ENCODE measurements at places on chromosomes 12 and 14.

DNA sequence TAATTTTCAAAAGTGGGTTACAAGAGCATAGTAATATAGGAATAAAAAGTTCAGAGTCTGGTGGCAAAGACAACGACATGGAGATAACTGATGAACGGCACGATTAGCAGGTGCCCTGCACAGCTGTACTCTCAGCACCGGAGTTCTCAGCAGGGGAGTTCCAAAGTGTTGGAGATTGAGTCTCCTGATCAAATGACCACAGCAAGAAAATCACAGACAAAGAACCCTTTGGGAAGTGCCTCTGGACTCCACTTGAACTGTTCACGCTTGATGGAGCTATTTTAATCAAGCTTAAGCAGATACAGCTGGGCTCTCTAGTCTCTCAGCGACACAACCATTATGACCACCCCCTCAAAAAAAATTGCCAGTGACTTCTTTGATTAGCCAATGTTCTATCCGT lies 153.1 kb downstream of the ALG10B start:
- no peak for DNase-seq

DNA sequence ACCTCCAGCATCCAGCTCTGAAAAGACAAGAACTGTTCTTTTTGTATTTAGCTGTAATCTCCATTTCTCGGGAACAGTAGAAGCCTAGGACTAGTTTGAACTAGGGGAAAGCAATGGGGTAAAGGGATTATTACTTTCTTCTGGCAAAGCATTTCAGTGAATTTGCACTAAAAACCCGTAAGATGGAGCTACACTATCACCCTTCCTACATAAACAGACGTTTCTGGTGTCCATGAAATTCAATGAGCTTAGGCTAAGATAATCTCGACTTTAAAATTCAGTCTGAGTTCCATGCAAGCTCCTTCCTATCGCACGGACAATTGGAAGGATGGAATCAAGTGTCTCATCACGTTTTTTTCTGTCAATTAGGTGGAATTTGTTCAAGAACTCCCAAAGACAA lies 24.0 kb downstream of the ACSM4 start:
- no peak for DNase-seq

- DNase-seq: no peak
Measured at GRCh38 chr12:27472604-27473003, 26.1 kb downstream of the SMCO2 start.

GRCh38 chr12:121893961-121894460 lies 5.4 kb downstream of the PSMD9 start:
- no peak for DNase-seq

- DNase-seq: no peak
Measured at GRCh38 chr12:91179315-91179714, 3.3 kb downstream of the DCN start.

DNA sequence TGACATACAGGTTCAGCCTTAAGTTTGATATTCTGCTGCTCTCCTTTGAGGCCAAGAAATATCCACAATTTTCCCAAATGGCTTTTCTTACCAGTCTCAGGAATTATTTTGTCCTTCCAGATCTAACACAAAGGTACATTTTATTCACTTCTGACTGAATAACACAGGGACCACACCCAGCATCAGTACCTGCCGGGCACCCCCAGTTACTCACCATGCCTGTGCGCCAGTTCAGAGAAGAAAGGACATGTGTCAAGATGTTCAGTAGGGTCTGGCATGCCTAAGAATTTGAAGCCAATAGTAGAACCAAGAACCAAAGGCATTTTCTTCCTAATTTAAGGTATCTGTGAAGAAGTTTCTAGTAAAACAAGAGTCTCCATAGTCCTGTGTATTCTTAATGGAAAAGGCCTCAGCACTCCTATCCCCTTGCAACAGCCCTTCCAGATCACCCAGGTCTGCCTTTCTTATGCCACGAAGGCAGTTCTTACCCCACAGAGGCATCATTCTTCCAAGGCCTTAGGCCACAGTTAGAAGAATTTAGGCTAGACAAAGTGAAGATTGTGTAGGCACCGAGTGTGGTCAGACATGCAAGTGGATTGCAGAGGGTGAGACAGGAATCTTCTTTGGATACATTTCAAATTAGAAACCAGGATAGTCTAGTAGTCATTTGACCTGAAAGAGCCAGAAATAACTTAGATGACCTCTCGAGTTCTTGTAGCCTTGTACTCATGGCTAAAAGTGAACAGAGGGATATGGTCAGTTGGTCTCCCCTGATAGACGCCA lies 140.1 kb upstream of the HIF1A start:
- DNase-seq: no peak

GRCh38 chr14:42163136-42163535 lies 556.5 kb downstream of the LRFN5 start:
- DNase-seq: no peak

- DNase-seq: no peak
Measured at GRCh38 chr12:58967561-58967960, 47.3 kb upstream of the LRIG3 start.

DNA sequence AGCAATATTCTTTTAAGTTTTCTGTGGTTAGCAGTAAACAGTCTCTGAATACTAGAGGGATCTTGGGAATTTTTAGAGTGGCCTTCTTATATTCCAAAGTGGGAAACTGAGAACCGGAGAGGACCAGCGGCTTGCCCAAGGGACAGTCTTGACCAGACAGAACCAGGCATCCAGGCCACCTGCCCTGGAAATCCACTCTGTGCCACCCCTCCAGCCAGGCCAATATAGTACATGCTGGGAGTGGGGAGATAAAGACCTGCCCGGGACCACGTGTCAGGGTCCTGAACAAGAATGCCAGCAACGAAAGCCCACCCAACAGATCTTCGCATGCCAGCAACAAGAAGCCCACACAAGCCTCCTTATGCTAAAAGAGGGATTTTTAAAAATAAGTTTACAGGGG lies 49.4 kb upstream of the RIN3 start:
- DNase-seq: no peak

DNA sequence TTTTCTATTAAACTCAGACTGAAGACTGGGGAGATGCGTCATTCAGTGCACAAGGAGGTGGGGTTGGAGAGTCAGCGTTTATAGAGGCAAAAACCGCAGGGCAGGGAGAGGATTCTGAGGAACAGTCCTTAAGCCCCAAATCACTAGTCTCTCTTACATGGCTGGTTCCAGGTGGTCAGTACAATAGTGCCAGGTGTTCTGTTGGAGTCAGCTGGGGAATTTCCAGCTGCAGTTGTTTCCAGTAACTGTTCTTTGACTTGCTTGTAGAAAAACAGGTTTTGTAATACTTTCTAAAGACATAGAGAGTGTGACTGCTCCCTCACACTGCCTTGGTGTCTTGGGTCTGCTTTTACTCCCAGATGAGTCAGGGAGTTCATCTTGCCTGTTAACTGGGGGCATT lies 192.2 kb downstream of the TMTC3 start:
- no peak for DNase-seq

- DNase-seq: no peak
Measured at GRCh38 chr12:50597200-50598195, 92.7 kb downstream of the DIP2B start.

GRCh38 chr12:6703631-6704030 lies 3.0 kb upstream of the PIANP start:
- no peak for DNase-seq

DNA sequence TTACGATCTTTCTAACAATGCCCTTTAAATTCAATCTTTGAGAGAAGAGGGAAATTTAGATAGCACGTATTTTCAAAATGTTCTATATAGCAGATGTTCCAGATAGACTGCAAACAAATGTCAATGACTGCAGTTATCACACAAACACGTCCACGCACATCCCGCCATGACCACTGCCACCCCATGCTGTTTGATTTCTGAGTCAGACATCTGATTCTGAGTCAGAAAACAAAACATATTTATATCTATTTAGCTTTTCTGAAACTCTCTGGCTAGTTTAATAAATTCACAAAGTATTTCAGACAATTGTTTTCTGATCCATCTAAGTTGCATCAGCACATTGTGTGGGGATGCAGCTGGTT lies 105.9 kb upstream of the BCAT1 start:
- DNase-seq: no peak

- DNase-seq: no peak
Measured at GRCh38 chr14:33430414-33431035, 491.8 kb downstream of the NPAS3 start.

DNA sequence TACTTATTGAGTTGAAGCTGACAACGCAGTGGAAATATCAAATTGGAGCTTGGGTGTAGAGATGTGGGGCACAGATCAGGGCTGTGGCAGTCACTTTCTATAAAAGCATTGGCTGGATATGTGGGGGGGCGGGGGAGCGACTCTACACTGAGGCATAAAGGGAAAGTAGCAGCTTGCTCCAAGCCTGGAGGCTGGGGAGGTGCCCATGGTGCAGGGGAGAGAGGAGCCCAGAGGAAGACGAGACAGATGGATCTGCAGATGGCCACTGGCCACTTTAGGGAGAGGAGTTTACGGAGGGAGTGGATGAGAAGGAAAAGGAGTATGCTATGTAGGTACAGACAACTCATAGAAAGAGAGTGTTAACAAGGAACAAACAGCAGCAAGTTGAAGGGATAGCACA lies 13.5 kb upstream of the NGB start:
- no peak for DNase-seq

DNA sequence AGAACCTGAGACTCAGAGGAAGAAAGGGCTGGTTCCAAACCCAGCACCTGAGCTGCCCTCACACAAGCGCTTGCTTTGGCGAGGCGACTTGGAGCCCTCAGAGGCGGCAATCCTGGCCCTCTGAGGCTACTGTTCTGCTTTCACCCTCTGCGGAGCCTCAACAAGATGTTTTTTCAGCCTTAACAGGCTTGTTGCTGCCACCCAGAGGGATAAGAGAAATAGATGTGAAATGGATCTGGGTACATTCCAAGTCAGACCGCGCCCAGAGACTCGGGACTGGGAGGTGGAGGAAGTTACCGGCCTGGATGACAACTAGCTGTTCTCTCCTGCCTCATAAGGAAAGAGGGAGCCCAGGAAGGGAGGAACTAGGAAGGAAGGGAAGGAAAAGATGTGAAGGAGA lies 89.6 kb downstream of the TTC7B start:
- no peak for DNase-seq

GRCh38 chr12:51784688-51785087 lies 63.8 kb downstream of the FIGNL2 start:
- DNase-seq: no peak

GRCh38 chr12:13223179-13223804 lies 26.8 kb downstream of the EMP1 start:
- no peak for DNase-seq

GRCh38 chr12:4506870-4507269 lies 31.8 kb upstream of the RAD51AP1 start:
- DNase-seq: peak; percentile 11

GRCh38 chr14:64680013-64680713 lies 24.1 kb upstream of the PLEKHG3 start:
- DNase-seq: no peak

Data from GF-D8 (cell line).